Muscle of leg (tissue), 16 donors: ENCODE measurements at places on chromosomes 3 and 15. TPM values are rescaled to one million over a fixed set of nuclear protein-coding genes. Genes with fewer than 3 reads are reported as not detected.
A peak's percentile ranks its signal among the peaks of the same experiment; 100 is the strongest.

DNA sequence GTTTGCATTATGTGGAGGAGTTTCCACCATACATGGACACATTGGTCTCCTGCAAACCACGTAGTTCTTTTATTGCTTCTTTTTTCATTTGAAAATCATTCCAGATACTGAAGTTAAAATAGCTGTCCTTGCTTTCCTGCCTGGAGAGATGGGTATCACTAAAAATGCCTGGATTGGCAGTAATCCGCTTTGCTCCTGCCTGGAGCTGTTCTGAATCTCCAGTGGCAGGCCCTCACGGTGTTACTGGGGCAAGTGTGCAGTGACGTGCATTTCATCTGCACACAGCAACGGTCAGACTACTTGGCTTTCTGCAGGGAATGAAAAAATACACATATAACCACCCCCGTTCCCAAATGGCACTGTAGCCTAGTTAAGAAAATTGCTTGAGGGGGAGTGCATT lies 272.9 kb downstream of the IL5RA start:
- DNase-seq, result no peak

GRCh38 chr3:192082730-192083660 lies 622.0 kb downstream of the PYDC2 start:
- no peak for DNase-seq

Gene MCF2L2
- 0.35 TPM for total RNA-seq

DNA sequence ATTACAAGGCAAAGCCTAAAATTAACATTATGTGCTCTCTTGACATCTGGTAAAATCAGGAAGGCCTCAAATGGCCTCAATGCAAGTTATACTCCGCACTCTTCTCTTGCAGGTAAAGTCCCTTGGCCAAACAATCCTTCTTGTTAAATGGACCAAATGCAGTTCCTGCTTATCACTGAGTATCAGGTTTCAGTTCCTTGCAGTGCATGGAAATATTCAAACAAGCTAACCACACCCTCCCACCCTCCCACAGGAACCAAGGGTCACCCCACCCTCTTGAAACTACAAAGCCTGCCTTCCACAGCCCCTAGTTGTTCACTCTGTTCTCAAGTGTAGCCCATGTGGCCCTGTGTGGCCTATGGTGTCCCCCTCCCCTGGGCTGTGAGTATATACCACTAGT lies 171.9 kb upstream of the CADPS start:
- DNase-seq, result no peak

DNA sequence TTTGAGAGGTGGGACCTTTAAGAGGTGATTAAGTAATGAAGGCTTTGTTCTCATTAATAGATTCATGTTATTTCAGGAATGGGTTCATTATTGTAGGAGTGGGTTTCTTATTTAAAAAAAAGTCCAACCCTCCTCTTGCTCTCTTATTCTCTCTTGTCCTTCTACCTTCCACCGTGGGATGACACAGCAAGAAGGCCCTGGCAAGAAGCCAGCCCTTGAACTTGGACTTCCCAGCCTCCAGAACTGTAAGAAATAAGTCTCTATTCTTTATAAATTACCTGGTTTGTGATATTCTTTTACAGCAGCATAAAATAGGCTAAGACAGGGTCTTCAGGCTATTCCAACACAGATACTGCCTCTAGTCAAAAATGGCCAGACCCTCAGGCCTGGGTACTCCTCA lies 62.2 kb downstream of the MYLK start:
- DNase-seq, result no peak

DNA sequence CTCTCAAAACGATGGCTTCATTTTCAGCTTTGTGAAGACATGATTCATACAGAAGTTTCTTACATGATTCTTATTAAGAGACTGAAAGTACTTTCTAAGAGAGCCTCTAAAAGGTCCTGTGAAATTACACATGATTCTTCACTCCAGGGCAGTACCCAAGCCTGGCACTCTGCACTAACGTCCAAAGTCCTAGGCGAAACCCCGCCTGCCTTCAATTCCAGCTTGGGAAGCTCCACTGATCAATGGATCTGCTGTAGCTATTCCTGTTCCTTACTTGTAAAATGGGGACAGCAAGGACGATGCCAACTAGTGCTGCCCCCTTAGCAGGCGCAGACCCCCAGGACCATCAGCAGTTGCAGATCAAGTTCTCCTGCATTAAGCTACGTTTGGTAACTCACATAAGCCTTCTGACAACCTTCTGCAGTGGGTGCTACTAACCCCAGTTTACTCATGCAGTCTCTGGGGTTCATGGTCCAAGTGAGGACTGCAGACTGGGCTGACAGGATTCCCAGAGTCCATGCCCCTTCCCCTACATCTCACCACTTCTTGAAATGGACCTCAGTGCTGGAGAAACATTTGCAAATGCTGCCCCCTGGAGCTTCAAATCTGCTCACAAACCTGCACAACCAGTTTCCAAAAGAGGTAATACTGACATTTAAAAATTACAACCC lies 10.6 kb downstream of the CHCHD4 start:
- DNase-seq, result no peak

DNA sequence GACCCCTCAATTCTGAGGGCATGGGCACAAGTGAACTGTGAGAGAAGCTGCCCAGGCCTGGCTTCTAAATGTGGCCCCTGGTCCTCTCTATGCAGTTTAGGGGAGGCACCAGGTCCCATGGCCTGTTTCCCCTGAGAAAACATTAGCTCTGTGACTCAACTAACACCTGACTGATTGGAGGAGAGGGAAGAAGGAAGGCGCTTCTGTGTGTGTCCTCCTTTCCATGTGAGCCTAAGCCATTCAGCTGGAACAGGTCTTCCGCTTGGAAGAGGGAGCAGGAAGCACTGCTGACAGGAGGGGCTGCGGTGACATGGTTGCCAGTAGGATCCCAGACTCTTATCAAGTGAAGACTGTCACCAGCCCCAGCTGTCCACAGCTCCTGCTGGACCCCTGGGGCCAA lies 79.5 kb downstream of the MYLK start:
- DNase-seq, result no peak

GRCh38 chr15:88911766-88912118 lies 1.4 kb downstream of the MFGE8 start:
- peak; percentile 66 for DNase-seq

DNA sequence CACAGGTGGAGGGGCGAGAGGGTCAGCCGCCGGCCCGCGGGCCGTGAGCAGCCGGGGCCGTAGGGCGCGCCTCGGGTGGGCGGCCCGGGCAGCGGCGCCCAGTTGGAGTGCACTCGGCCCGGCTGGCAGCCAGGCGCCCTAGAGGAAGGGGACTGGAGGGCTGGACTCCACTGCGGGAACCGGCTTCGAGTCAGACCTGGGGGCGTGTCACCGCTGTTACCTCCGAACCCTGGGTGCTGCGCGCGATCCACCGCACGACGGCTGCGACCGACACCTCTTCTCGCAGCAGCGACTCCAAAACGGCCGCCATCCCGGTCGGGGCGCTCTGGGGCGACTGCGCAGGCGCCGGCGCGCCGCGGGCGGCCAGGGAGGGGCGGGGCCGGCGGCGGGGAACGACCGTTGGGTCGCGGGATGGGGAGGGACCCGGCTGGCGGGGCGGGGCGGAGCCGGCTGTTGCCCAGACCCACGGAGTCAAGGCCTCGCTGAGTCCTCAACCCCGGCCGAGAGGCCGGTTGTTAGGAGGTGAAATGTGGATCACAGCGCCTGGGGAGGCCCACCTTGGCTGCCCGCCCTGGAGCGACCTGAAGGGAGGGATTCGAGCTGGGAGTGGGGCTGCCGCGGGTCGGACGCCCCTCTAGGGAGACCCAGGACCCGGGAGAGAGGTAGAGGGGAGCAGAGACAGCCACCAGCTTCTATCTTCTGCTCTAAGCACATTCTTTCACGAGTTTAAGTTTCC lies at the start of gene CDAN1:
Gene CDAN1, minus strand, starts transcription at position 336 of the 736 bp plus-strand sequence. Its CDS starts 26 bp downstream, at position 310.
- DNase-seq, result peak; percentile 94

DNA sequence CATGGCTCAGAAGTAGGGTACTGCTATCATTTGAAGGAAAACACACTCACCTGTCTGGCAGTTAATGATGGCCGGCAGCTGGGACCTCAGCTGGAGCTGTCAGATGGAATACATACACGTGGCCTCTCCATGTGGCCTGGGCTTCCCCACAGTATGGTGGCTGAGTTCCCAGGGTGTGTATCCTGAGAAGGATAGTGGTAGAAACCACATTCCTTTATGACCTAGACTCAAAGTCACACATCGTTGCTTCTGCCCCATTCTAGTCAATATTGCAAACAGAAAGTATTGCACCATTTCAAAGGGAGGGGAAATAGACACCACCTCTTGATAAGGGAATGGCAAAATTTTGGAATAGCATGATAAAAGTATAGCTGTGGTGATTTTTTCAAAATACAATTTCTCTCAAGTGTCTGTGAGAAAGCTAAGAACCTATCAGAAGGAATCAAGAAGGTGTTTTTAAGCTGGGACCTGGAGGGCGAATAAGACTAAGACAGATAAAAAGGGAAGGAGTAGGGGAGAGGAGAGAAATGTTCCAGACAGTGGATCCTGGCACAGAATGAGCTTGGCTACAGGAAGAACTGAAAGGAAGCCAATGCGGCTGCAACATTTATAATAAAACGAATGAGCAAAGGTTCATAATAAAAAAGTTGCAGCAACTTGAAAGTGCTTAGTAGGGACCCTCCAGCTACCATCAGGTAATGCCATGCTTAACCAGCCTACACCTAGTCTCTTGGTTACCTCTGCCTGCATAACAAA lies 40.1 kb upstream of the GALNT15 start:
- no peak for DNase-seq

DNA sequence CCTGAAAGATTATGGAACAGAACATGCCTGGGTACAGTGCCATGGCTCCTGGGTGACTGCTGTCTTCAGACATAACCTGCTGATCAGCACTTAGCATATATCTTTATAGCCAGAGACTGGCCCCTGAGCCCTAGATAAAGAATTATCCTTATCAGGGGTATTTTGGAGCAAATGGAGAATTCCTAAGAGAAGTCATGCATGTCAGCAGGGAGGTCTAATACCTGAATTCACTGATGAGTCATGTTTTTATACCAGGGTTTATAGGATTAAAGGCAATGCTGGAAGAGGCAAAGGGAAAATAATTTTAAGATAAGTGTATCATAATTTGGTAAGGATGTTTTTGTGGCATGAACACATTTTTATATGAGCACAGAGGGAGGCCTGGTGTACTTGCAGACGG lies 159.8 kb downstream of the ADAMTSL3 start:
- DNase-seq, result no peak

Gene DPPA4
- 0.58 TPM for total RNA-seq

GRCh38 chr3:36393563-36393962 lies 13.3 kb downstream of the STAC start:
- DNase-seq, result no peak

DNA sequence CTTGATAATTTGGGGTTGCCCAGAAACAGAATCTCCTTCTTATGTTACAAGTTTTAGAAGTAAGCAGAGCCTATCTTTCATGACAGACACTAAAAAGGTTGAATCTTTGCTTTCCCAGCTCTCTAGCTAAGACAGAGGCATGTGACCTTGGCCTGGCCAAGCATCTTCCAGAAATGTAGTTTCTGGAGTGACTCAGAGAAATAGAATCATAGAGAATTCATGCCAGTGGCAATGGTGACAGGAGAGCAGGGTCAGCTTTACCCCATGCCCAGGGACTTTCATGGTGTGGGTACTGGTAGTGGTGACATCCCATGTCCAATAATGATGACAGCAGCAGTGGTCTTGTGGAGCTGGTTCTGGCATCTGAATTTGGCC lies 4.0 kb upstream of the PARP6 start:
- no peak for DNase-seq

GRCh38 chr3:84961521-84962255 lies 2.9 kb downstream of the CADM2 start:
- DNase-seq, result peak; percentile 5

- DNase-seq, result peak; percentile 79
These were observed at the start of gene DRD3 for GRCh38 chr3:114178770-114179368. Gene DRD3, minus strand, starts transcription at chr3:114179052. Its CDS starts 7,060 bp downstream, at chr3:114171992.

GRCh38 chr3:149020196-149020838 lies 29.0 kb downstream of the GYG1 start:
- no peak for DNase-seq

DNA sequence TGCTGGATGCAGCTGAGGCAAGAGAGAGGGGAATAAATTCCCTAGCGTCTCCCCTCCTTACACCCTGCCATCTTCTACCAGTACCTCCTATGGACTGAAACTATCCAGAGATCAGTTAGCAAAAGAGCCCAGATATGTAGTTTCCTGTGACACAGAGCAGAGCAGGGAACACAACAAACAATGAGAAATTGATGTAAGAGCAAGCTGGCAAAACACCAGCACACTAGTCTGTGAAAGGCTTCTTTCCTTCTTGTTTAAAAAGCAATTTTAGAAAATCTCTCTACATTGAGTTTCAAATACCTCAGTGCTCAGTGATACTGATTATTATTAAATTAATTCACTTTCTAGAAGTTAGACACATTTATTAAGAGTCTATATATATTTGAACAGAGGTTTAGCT lies 215.6 kb upstream of the AZI2 start:
- DNase-seq, result peak; percentile 16

- no peak for DNase-seq
These were observed 93.8 kb downstream of the LINGO1 start for GRCh38 chr15:77538793-77539497.

DNA sequence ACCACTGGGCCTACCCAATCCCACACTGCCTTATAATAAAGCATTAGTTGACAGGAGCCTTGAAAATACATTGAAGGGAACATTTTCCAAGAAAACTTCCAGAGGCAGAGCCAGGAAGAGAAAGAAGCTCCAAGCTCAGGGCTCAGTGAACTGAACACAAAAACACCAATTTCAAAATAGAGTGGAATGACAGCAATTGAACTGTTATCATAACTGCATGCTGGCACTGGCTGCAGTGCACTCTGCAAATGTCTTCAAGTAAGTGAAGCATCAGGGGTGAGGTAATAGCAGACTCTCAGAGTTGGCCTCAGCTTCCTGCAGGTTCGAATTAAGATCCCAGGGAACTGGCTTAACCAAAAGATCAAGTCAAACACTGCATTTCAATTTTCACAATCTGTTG lies 388.0 kb upstream of the WNT5A start:
- peak; percentile 81 for DNase-seq

GRCh38 chr3:120348065-120348990 lies 826 bp downstream of the LRRC58 start:
- peak; percentile 50 for DNase-seq

Gene KLHL40
- 114 TPM for total RNA-seq

Gene FRMD5
- total RNA-seq, result 0.22 TPM

DNA sequence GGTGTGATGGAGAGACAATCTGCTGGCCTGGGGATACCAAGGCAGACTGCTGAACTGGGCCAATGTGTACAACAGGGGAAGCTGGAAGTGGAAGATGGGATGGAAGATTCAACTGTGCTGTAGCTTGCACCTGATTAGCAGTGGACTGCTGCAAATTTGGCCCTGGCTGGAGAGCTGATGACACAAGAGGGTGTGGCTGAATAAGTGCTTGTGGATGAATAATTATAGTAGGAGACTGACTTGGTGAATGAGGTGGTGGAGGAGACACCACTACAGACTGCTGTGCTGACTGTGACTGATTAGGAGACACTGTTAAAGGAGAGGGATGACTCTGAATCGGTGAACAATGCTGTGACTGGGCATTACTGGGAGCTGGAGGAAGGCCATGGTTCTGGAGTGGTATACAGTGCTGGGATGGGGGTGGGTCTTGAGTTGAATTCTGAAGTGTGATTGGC lies 52.5 kb downstream of the PHC3 start:
- no peak for DNase-seq

- no peak for DNase-seq
These were observed 271.4 kb upstream of the PPP2R3A start for GRCh38 chr3:135694142-135694541.

- peak; percentile 87 for DNase-seq
These were observed 289.6 kb downstream of the UACA start for GRCh38 chr15:70473581-70474370.

GRCh38 chr15:66400351-66400774 lies 13.7 kb downstream of the MAP2K1 start:
- DNase-seq, result no peak

- DNase-seq, result peak; percentile 59
These were observed 70.8 kb downstream of the TBC1D2B start for GRCh38 chr15:78006567-78007205.
